ENCODE measurements at places on chromosomes 13 and 19.

DNA sequence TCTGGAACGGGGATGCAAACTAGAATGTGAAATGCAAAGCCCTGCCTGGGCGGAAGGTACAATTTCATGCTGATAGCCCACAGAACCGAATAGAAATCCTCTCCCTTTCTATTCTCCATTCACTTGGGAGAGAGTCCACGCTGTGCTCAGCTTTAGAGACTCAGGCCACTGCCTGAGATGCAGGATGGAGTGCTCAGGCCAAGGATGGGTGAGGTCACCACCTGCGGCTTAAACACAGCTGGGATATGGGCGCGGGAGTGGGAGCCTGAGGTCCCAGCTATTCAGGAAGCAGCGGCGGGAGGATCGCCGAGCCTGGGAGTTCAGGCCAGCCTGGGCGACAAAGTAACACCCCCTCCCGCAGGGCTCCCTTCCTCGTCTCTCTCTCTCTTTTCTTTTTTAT lies 446 bp upstream of the ZNF83 start:
- no peak for DNase-seq
- no peaks in the 10 kb centered on the region for H3K4me1 ChIP-seq
- no peak overlapping the region for H3K27ac ChIP-seq
- no peaks in the 10 kb centered on the region for H3K27me3 ChIP-seq

DNA sequence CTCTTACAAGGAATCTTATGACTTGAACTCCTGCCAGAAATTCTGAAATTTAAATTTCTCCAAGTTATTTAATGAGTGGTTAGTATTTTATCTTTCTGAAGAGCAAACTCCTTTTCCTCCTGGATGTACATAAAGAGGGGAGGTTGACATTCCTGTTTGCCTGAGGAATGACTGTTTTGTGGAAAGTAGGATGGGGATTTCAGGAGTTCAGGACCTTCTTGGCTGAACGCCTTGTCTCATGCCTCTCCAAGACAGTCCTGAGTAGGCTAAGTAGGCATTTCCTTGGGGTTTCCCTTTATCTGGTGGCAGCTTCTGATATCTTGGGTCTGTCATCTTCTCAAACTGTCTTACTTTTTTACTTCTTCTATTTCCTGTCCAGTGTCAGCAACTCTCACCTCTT lies 356.6 kb downstream of the TDRD3 start:
- no peaks in the 10 kb centered on the region for H3K27me3 ChIP-seq
- H3K4me1 ChIP-seq = no peaks in the 10 kb centered on the region
- no peak overlapping the region for H3K27ac ChIP-seq
- peak; percentile 13 for DNase-seq
- no peaks in the 10 kb centered on the region for H3K36me3 ChIP-seq
- H3K4me3 ChIP-seq = no peak overlapping the region

- no peaks in the 10 kb centered on the region for H3K36me3 ChIP-seq
- peak overlapping the region; percentile 26 for H3K4me3 ChIP-seq
- peak; percentile 9 for DNase-seq
- no peaks in the 10 kb centered on the region for H3K27me3 ChIP-seq
- H3K4me1 ChIP-seq = no peaks in the 10 kb centered on the region
- no peak overlapping the region for H3K27ac ChIP-seq
Measured at GRCh38 chr13:31773538-31773937, 34.2 kb downstream of the RXFP2 start.

DNA sequence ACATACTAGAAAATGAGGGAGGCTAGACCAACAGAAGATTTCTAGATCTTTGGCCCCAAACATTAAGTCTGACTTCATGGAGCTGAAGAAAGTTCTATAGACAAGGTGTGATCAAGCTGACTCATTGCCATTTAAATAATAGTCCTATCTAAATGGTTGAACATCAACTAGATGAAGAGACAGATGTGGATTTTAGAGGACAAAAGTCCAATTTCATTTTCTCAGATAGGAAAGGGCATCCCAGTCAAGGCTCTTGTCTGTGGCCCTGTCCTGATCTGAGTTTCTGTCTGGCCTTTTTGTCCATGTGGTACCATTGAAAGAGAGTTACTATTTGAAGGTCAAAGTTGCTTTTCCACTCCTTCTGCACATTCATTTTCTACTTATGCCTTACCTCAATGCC lies 74.6 kb downstream of the MBNL2 start:
- H3K4me3 ChIP-seq = no peak overlapping the region
- H3K4me1 ChIP-seq = peaks cover 5% of the 10 kb centered on the region
- H3K27me3 ChIP-seq = no peaks in the 10 kb centered on the region
- H3K27ac ChIP-seq = no peak overlapping the region
- DNase-seq = no peak

- no peaks in the 10 kb centered on the region for H3K27me3 ChIP-seq
- no peak overlapping the region for H3K4me3 ChIP-seq
- H3K27ac ChIP-seq = no peak overlapping the region
Measured at GRCh38 chr19:33830264-33830663, 33.6 kb downstream of the KCTD15 start.

DNA sequence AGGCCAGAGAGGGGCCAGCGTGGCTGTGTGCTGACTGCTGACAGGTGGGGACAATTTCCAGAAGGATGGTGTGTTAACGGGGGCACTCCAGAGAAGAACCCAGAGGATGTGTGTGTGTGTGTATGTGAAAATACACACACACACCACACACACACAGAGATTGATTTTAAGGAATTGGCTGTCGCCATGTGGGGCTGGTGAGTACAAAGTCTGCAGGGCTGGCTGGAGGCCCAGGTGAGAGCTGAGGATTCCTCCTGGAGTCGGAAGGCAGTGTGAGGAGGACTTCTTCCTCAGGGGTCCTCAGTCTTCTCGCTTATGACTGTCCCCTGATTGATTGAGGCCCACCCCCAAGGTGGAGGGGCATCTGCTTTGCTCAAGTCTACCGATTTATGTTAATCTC lies 7.6 kb upstream of the GJB6 start:
- no peak overlapping the region for H3K4me3 ChIP-seq
- H3K27ac ChIP-seq = no peak overlapping the region
- H3K36me3 ChIP-seq = no peaks in the 10 kb centered on the region
- no peaks in the 10 kb centered on the region for H3K27me3 ChIP-seq

DNA sequence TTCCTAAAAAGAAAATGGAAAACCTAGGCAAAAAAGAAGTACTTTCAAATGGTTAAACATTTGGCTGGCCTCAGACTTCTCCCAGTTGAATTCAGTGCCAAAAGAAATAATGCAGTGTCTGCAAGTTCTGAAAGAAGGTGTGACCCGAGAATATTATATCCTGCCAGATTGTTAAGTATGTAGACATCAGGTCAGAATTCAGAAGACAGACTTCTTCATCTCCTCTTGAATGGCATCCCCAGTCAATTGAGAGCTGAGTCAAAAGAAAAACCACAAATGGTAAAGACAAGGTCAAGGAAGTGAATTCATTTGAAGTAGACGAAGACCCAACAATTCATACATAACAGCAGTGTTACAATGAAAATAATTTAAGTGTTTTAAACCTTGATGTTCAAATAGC lies 194.5 kb downstream of the NBEA start:
- no peaks in the 10 kb centered on the region for H3K36me3 ChIP-seq
- peaks cover 8% of the 10 kb centered on the region for H3K4me1 ChIP-seq
- no peaks in the 10 kb centered on the region for H3K27me3 ChIP-seq
- H3K27ac ChIP-seq = no peak overlapping the region
- no peak for DNase-seq

DNA sequence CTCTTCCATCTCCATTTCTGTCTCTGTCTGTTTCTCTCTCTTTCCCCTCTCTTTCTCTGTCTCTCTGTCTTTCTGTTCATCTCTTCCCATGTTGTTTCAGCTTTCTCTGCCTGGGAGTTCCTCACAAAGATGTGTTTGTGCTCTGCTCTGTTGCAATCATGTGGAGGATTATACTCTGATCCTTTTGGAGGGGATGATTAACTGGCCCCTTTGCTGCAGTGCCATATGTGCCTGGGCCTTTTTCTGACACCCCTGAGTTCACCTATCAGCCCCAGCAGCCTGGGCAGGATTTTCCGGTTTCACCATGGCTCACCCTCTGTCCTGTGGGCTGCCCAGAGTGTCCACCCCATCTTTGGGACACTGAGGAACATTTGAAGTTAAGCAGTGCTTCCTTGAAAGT lies 9.0 kb upstream of the TEX26 start:
- no peaks in the 10 kb centered on the region for H3K36me3 ChIP-seq
- no peak overlapping the region for H3K27ac ChIP-seq
- no peaks in the 10 kb centered on the region for H3K4me1 ChIP-seq
- peaks cover 8% of the 10 kb centered on the region for H3K27me3 ChIP-seq

DNA sequence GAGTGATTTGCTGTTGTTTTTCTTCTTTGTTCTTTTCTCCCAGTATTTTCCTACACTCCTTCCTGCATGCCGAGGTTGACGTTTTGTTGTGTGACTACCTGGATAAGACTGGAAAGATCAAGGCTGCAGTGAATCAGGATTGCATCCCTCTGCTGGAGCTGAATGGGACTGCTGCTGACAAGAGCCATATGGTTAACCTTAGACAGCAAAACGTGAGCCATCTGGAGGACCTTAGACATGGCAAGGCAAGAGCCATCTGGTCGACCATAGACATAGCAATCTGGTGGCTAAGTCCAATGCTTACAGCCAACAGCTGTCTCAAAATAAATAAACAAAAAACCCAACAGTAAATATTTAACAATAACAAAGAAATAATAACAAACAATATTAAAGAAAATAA lies 42.6 kb upstream of the ZNF91 start:
- H3K36me3 ChIP-seq = no peaks in the 10 kb centered on the region
- no peak for DNase-seq
- H3K27me3 ChIP-seq = no peaks in the 10 kb centered on the region
- no peak overlapping the region for H3K27ac ChIP-seq
- no peak overlapping the region for H3K4me3 ChIP-seq
- no peaks in the 10 kb centered on the region for H3K4me1 ChIP-seq

DNA sequence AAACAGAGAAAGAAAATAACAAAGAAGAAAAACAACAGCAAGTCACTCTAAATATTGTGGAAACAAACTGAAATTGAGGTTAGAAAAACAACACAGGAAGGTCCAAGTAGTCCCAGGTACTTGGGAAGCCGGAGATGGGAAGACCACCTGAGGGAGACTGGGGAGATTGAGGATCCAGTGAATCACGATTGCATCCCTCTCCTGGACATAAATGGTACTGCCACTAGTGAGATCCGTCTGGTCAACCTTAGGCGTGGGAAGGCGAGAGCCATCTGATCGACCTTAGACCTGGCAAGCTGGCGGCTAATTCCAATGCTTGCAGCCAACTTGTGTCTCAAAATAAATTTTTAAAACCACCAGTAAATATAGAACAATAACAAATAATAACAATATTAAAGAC lies 81.9 kb downstream of the ZNF726 start:
- H3K36me3 ChIP-seq = no peaks in the 10 kb centered on the region
- H3K4me3 ChIP-seq = no peak overlapping the region
- peaks cover 7% of the 10 kb centered on the region for H3K4me1 ChIP-seq
- peak; percentile 25 for DNase-seq

GRCh38 chr13:61410669-61411297 lies 4.9 kb downstream of the PCDH20 start:
- peaks cover 20% of the 10 kb centered on the region for H3K4me1 ChIP-seq
- DNase-seq = peak; percentile 34
- no peaks in the 10 kb centered on the region for H3K36me3 ChIP-seq
- no peak overlapping the region for H3K27ac ChIP-seq
- H3K27me3 ChIP-seq = no peaks in the 10 kb centered on the region
- no peak overlapping the region for H3K4me3 ChIP-seq

- H3K4me1 ChIP-seq = peaks cover 3% of the 10 kb centered on the region
- no peaks in the 10 kb centered on the region for H3K27me3 ChIP-seq
- DNase-seq = no peak
- H3K27ac ChIP-seq = no peak overlapping the region
- no peaks in the 10 kb centered on the region for H3K36me3 ChIP-seq
Measured at GRCh38 chr13:24040835-24041234, 119.7 kb upstream of the SPATA13 start.

DNA sequence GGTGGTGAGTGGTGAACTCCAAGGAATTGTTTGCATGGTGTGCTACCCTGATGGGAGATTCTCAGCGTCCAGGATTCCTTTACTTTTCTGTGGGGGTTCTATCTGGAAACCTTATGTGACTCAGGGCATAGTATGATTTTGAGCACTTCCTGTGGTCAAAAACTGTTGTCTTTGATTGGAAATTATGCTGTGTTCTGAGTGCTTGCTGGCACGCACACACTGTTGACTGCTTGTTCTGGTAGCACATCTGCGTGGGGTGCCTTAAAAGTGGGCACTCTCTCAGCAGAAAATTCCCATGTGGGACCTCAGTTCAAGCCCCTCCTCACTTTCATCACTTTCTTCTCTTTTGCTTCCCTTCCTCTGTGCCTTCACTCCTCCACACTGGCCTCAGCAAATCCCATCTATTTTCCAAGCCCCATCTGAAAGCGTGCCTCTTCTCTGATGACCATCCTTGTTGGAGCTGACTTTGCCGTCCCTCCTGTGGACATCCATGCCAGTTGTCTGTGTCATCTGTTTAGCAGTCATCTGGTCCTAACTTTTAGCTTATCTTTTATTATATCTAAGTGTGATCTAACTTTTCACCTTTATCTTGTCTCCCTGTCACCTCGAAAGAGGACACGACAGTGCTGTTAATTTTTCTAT lies 56.4 kb upstream of the NPAS1 start:
- no peaks in the 10 kb centered on the region for H3K27me3 ChIP-seq
- no peak for DNase-seq
- peaks cover 11% of the 10 kb centered on the region for H3K4me1 ChIP-seq
- H3K4me3 ChIP-seq = no peak overlapping the region
- no peak overlapping the region for H3K27ac ChIP-seq

DNA sequence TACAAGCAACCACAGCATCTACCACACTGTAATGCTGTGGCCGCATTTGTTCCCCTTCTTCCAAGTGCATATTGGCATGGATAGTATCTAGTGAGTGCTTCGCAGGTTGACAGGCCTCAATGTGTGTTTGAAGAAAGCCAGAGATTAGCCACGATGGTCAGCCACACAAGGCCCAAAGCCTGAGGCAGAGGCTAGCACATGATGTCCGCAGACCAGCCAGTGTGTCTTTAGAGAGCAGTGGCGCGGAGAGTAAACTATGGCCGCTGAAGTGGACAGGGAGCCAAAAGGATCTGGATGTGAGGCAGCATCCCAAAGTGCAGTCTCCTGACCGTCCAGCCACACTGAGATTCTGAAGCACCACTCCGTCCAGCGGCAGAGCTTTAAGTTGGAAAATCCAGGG lies 36.0 kb downstream of the BRD4 start:
- peak overlapping the region; percentile 70 for H3K27ac ChIP-seq
- H3K27me3 ChIP-seq = no peaks in the 10 kb centered on the region
- no peak overlapping the region for H3K4me3 ChIP-seq

- H3K4me1 ChIP-seq = no peaks in the 10 kb centered on the region
- H3K27ac ChIP-seq = no peak overlapping the region
- no peak overlapping the region for H3K4me3 ChIP-seq
Measured at GRCh38 chr13:87376081-87376480, 295.1 kb upstream of the SLITRK5 start.

GRCh38 chr19:1917146-1917545 lies 11.9 kb downstream of the ADAT3 start:
- H3K36me3 ChIP-seq = peaks cover 60% of the 10 kb centered on the region
- peaks cover 4% of the 10 kb centered on the region for H3K4me1 ChIP-seq
- no peaks in the 10 kb centered on the region for H3K27me3 ChIP-seq
- no peak overlapping the region for H3K27ac ChIP-seq
- no peak overlapping the region for H3K4me3 ChIP-seq

DNA sequence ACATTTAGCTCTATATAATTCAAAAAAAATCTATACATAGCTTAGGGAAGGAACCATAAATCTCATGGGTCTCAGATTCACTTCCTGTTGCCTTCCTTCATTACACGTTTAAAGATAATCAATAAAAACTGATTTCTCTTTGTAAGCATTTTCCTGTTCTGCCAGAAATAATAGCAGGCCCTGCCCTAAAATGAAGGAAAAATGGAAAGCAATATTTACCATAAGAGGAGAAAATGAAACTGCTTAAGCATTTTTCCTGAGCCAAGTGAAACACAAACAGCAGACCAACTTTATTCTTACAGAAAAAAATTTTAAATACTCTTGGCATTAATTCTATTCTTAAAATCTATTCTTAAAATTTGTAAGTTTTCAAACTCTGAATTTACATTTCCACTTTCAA lies 4.0 kb downstream of the LHFPL6 start:
- no peak overlapping the region for H3K27ac ChIP-seq
- H3K4me1 ChIP-seq = peaks cover 17% of the 10 kb centered on the region
- peaks cover 4% of the 10 kb centered on the region for H3K27me3 ChIP-seq
- no peak for DNase-seq
